ENCODE measurements at places on chromosomes 5 and 9.

GRCh38 chr5:160507221-160507721 lies 85.6 kb downstream of the PTTG1 start:
- no peak for DNase-seq

DNA sequence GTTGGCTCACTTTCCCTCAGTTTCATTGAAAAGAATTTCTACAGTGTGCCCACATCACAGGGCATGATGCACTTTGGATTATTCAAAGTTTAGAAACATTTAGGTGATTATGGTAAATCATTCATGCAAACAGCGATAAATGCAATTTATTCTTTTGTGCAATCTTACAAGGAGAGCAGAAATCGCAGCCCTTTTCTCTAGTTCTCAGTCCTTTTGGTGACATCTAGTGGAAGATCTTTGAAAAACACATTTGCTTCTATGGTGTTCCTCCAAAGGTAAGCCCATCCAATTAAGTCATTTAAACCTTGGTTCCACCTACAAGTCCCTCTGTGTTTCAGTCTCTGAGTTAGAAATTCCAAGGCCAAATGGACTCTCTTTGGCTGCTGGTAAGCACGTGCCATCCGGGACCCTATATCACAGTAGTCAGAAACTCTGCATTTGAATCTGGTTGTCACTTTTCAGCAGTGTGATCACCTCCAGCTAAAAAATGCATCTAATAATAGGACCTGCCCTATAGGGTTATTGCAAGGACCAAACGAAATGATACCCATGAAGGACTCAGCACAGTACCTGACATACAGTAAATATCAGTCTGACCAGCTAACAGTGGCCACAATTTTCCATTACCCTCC lies 66.4 kb downstream of the MACROH2A1 start:
- peak; percentile 51 for DNase-seq

DNA sequence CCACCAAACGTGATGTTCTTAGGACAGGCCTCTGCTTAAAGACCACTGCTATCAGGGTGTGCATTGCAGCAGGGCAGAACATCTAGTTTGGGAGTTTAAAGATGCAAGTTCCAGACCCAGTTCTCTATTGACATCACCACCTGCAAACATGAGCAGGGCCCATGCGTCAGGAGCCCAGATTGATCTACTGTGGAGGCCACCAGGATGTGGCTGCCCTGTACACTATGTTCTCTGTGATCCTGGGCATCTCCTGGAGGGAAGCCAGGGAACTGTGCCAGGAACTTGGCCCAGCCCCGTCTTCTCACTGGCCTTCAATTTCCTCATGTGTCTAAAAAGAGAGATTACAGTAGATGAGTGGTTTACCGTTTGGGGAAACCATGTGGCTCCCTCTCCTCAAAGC lies 87.1 kb downstream of the PDE6A start:
- no peak for DNase-seq

DNA sequence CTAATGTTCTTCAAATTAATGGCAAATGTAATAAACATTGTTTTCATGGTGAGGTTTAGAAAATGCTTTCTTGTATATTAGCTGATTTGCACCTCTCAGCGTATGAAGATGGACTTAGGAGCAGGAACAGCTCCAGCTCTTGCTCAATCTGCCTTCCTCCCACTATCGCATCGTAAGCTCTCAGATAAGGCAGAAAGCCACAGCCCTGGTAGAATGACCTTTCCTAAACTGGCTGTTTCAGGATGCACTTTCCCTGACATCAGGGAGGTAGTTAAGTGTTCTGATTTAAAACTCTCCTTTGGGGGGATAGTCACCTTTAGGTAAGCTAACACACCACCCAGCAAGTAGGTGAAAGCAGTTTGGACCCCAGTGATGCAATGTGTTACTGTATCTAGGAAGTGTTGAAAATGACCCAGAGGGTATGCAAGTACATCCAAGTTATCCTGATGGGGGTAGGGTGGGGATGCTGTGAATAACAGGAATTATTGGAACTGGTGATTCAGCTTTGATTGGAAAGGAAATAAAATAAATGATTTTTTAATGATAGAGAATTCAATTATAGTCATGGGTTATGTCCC lies 72.3 kb downstream of the LMNB1 start:
- DNase-seq: no peak

- DNase-seq: no peak
Observed at GRCh38 chr5:2165203-2165602, 282.5 kb upstream of the IRX4 start.

GRCh38 chr9:112286926-112287325 lies 46.5 kb downstream of the PTBP3 start:
- no peak for DNase-seq

- DNase-seq: no peak
Observed at GRCh38 chr5:156230887-156231286, 96.1 kb upstream of the SGCD start.

- DNase-seq: no peak
Observed at GRCh38 chr5:54803471-54804011, 181.9 kb downstream of the ESM1 start.

- DNase-seq: no peak
Observed at GRCh38 chr5:31066655-31067328, 126.7 kb upstream of the CDH6 start.

DNA sequence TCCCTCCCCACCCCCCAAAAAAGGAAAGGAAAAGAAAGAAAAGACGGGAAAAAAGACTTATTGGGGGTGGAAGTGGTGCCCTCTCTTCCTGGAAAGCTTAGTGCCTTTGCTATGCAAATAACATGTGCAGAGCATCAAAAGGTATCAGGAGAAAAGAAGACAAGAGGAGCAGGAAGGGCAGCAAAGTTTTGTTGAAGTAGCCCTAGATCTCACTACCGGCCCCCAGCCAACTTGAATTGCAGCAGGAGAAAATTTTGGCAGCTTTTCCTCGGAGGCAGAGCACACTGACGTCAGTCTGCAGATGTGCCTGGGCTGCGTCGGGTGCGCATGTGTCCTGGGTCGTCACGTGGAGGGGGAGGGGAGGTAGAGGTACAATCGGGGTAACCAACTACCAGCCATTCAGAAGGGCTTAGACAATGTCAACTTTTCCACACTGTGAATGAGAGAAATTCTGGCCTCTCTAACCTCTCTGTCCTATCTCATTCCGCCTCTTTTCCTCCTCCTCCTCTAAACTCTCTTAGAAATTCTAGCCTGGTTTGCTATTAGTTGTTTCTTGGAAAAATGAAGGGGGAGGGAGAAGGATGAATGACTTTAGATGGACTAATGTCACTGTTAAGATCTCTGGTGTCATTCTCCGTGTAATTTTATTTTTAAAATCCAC lies at the start of gene ADAMTS6:
Gene ADAMTS6, minus strand, starts transcription at position 286 of the 661 bp plus-strand sequence. CDS start 8,247 bp downstream, outside the sequence.
- peak; percentile 69 for DNase-seq

DNA sequence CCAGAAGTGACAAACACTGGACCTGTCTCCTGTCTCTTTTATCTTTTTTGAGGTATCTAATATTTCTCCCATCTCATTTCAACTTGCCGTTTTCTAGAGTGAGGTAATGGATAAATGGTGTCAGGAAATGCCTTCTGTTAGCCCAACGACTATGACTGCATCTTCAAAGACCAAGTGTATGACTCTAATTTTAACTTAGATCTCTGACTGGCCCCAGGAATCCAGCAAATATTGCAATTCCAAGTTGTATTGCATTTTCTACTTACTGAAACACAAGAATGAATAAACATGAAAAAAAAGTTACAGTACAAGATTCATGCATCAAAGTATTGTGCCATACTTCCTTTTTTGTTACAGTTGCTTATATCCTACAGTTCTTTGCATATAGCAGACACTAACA lies 26.3 kb downstream of the SLC28A3 start:
- DNase-seq: no peak

DNA sequence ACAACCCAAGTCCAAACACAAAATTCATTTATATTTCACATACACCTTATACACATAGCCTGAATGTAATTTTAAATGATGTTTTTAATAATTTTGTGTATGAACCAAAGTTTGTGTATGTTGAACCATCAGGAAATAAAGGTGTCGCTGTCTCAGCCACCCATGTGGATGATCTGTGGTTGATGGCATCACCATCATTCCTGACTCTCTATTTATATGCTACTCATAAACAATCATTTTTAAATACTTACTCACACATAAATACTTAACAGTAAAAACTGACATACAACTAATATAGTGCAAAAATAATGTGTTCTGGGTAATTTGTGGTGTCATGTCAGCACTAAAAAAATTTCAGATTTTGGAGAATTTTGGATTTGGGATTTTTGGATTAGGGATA lies 38.4 kb downstream of the SMC5 start:
- no peak for DNase-seq

DNA sequence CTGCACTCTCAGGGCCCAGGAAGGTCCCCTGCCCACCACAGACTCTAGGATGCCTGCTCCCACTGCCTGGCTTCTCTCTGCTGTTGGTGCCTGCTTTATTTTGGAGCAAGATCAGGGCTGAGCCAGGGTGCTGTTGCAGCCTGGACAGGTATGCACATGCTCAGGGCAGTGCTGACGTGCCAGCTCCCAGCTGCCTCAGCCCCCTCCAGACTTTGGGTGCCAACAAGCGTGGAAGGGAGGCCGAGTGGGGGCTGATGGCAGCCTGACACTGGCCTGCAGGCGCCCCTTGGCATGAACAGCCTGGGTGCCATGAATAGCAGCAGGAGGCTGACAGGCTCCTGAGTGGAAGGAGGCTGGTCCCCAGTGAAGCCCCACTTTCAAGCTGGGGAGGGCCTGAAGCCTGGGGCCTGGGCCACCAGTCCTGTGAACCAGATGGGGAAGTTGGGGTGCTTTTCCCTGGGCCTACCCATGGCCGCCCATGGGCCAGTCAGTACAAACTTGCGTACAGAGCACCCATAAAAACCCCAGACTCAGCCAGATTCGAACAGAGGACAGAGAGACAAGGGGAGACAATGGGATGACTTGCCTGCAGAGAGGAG lies 6.8 kb downstream of the AMBP start:
- no peak for DNase-seq

GRCh38 chr5:127814588-127814973 lies 111.4 kb downstream of the CCDC192 start:
- DNase-seq: no peak

GRCh38 chr9:133967024-133967741 lies 24.9 kb downstream of the VAV2 start:
- no peak for DNase-seq

DNA sequence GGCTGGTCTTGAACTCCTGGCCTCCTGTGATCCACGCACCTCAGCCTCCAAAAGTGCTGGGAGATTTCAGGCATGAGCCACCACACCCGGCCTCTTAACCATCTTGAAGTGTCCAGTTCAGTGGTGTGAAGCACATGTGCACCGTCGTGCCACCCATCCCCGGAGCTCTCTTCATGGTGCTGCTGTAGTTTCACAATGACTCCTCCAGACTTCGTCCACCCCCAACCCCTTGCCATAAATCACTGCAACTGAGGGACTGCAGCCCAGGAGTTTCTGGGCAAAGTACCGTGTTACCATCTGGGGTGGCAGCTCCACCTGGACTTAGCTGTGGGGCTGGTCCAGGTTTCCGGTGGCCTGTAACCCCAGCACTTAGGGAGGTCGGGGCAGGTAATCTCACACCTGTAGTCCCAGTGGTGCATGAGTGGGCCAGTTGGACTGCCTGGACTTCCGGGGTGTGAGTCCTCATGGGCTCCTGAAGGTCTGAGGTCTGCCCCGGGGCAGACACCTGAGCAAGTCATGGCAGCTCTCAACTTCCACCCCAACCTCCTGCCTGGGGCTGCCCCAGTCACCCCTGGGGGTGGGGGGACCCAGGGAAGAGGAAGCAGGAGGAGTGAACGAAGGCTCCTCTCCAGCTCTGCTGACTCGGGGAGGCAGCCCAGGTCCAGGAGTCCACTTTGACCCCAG lies 6.6 kb upstream of the N4BP3 start:
- DNase-seq: no peak

- DNase-seq: no peak
Observed at GRCh38 chr5:58085800-58086199, 374.1 kb downstream of the PLK2 start.

- DNase-seq: no peak
Observed at GRCh38 chr5:121378559-121379359, 472.9 kb upstream of the FTMT start.

GRCh38 chr5:132455614-132456115 lies 34.9 kb downstream of the IRF1 start:
- DNase-seq: no peak

DNA sequence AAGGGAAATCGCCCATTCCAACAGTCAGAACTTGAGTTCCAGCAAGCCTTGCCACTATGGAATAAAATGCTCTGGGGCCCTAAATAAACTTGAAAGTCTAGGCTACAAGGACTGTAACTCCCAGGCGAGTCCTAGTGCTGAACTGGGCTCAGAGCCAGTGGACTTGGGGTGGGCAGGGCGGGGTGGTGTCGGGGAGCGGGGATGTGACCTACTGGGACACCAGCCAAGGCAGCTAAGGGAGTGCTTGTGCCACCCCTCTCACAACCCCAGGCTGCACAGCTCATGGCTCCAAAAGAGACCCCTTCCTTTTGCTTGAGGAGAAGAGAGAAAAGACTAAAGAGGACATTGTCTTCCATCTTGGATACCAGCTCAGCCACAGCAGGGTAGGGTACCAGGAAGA lies 61.5 kb downstream of the MEIKIN start:
- no peak for DNase-seq

DNA sequence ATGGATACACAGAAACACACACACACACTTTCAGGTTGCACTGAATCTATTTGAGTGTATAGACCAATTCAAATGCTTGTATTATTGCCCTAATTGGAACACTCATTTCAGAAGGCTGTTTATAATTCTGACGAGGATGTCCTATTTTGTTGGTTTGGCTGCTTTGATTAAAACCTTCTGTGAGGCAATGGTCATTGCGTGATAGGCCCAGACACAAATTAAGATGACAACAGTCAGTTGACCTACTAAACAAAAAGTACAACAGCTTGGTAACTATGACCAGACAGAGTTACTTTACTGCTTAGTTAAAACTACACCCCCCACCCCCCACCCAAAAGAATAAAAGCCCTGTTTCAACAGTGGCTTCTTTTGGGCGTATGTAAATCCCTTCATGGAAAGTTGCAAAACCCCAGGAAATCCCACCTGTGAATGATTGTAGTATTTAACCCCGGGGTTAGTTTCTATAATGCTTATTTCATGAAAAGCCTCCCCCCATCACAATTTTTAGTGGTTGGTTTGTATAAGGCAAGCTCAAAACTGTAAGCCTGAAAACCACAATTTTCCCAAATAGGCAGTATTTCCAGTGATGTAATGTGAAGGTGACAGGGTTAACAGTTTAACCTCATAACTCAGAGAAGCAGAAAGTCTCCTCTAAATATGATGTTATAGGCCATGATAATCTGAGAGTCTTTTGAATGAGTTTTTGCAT lies 340.8 kb downstream of the FGF10 start:
- no peak for DNase-seq

GRCh38 chr9:107260437-107261081 lies 22.5 kb upstream of the RAD23B start:
- peak; percentile 49 for DNase-seq
